ENCODE measurements at places on chromosomes 5 and 9. TPM values are rescaled to one million over a fixed set of nuclear protein-coding genes. Genes with fewer than 3 reads are reported as not detected.

The SPINK7 gene
- total RNA-seq = not detected

The PALM2AKAP2 gene
- 0.47 TPM for total RNA-seq

The TIMD4 gene
- 1.4 TPM for total RNA-seq

The KCNV2 gene
- total RNA-seq = not detected

The SHLD3 gene
- total RNA-seq = 2.3 TPM

The LRRC14B gene
- total RNA-seq = not detected

The ADGRV1 gene
- total RNA-seq = 0.56 TPM

The SOHLH1 gene
- total RNA-seq = 0.12 TPM

The FOXI1 gene
- total RNA-seq = not detected

The MCTP1 gene
- 11.5 TPM for total RNA-seq

The CYSRT1 gene
- total RNA-seq = 4.6 TPM

The TEX48 gene
- total RNA-seq = not detected

The MYOT gene
- total RNA-seq = not detected

The ADAMTSL1 gene
- 0.11 TPM for total RNA-seq

The NEURL1B gene
- 8.5 TPM for total RNA-seq

The TNC gene
- total RNA-seq = 0.42 TPM

The GOLPH3 gene
- 75.5 TPM for total RNA-seq

The HK3 gene
- total RNA-seq = 0.10 TPM

The GLIPR2 gene
- total RNA-seq = 9.1 TPM

The ITGA1 gene
- 1.6 TPM for total RNA-seq

The FABP6 gene
- total RNA-seq = 0.53 TPM

The AK3 gene
- total RNA-seq = 52.7 TPM

The TAF1L gene
- total RNA-seq = not detected

The BHMT2 gene
- not detected for total RNA-seq

The F2RL2 gene
- total RNA-seq = 2.9 TPM

The HSD17B3 gene
- total RNA-seq = 0.20 TPM

The TOR4A gene
- total RNA-seq = 27.5 TPM

The ZNF454 gene
- not detected for total RNA-seq

The TMC1 gene
- 0.03 TPM for total RNA-seq

The SLC34A3 gene
- 0.07 TPM for total RNA-seq

The PTRH1 gene
- total RNA-seq = 12.5 TPM

The VDAC1 gene
- total RNA-seq = 395 TPM

The PCSK1 gene
- total RNA-seq = 0.16 TPM

The CDH18 gene
- not detected for total RNA-seq

The CER1 gene
- not detected for total RNA-seq

The SPATA31D4 gene
- not detected for total RNA-seq

The NKD2 gene
- 18.4 TPM for total RNA-seq

The TAF7 gene
- total RNA-seq = 69.5 TPM

The FAT2 gene
- 0.01 TPM for total RNA-seq

The ENHO gene
- total RNA-seq = 0.88 TPM

The S100Z gene
- not detected for total RNA-seq

The SLC6A7 gene
- total RNA-seq = not detected

The RANBP6 gene
- total RNA-seq = 10.6 TPM

The GHR gene
- 0.03 TPM for total RNA-seq

The UBE2QL1 gene
- 1.5 TPM for total RNA-seq

The TUSC1 gene
- total RNA-seq = 6.1 TPM

The CSF2 gene
- 0.38 TPM for total RNA-seq
